Pulmonary artery endothelial cell (primary cell): ENCODE measurements at places on chromosomes 2 and 18. TPM values are rescaled to one million over a fixed set of nuclear protein-coding genes. Genes with fewer than 3 reads are reported as not detected.

SLC4A3 gene
- 0.07 and 0.13 TPM in 2 replicates for total RNA-seq

SGPP2 gene
- total RNA-seq, result not detected in 2 replicates

GRCh38 chr2:69192176-69192945, 179.4 kb downstream of the ANTXR1 start:
- DNase-seq, result no peak

DNA sequence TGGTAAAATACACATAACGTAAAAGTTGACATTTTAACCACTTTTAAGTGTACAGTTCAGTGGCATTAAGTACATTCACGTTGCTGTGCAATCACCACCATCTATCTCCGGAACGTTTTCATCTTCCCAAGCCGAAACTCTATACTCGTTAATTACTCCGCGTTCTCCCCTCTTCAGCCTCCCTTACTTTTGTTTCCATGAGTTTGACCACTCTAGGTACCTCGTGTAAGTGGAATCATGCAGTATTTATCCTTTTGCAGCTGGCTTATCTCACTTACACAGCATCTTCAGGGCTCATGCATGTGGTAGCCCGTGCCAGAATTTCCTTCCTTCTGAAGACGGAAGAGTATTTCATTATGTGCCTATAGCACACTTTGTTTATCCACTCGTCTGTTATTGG, 225.2 kb downstream of the SLC4A3 start:
- DNase-seq, result no peak

DNA sequence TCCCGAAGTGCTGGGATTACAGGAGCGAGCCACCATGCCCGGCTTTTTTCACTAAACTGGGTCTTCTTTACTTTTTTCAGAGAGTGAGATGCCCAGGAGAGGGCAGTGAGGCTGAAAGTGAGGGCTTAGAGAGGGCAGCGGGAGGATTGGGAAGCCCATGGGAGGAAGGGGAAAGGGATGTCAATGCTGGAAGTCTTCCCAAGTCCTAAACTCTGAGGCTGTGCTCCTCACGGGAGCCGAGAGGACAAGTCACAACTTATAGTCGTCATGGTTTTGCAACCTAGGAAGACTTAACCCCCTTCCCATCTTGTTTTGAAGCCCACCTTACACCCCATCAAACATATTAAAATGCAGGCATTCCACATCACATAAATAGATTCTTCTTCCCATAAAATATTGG, 15.1 kb upstream of the MEP1B start:
- DNase-seq, result no peak

DNA sequence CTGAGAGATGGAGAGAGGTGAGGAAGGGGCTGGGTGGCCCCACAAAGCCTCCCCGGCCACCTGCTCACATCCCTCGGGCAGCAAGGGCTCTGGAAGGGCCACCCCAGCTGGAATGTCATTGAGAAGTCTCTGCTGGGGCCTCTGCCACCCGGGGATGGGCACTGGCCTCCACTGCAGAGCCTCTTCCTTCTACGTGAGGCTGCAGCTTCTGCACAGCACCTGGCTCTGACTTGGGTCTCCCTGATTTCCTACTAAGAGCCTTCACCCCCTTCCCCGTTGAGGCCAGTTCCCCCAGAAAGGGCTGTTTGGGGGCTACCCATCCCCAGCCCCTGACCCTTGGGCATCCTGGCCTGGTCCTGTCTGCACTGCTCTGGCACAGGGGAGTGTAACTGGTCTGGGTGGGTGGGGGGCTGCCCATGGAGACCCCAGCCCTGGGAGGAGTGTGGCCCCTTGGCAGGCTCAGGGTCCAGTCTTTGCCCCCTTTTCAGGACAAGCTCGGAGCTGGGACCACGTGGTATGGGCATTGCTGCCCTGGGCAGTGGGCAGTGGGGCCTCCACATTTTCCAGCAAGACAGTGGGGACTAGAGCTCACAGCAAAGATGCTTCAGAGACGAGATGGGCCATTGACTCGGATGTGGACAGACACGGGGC, 5.6 kb downstream of the PDCD1 start:
- DNase-seq, result no peak
